Neural progenitor cell (in vitro differentiated cells): ENCODE measurements at places on chromosomes 6 and 20. TPM values are rescaled to one million over a fixed set of nuclear protein-coding genes. Genes with fewer than 3 reads are reported as not detected.

DNA sequence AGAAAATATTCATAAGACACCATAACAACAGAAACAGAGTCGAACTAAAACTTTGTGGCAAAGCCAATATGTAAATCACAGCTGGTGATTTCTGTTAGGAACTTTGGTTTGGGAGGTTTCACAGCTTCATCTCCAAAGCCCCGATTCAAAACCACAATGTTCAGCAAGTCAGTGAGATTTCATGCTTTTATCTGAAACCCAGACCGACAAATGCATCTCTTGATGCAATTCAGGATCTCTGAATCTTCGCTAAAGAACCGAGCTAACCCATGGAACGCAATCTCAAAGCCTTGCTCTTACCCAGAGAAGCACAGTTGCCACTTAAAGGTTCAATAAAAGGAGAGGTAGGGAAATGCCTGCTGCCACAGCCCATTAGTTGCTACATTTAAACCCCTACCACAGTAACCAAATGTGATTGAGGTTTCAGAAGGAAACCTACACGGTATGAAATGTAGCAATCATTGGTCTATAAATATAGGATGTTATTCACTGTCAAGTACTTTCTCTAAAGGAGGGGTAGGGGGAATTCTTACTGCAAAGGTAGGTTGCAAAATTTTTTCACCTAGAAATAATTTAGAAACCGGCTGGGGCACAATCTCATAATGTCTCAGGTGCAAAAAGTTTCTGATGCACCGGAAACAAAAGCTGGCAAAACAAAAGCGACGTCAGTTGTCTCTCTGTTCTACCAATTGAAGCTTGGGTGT lies 381.0 kb upstream of the ARID1B start:
- no peak for DNase-seq

GRCh38 chr6:122652431-122652830 lies 42.2 kb downstream of the PKIB start:
- DNase-seq = no peak

DNA sequence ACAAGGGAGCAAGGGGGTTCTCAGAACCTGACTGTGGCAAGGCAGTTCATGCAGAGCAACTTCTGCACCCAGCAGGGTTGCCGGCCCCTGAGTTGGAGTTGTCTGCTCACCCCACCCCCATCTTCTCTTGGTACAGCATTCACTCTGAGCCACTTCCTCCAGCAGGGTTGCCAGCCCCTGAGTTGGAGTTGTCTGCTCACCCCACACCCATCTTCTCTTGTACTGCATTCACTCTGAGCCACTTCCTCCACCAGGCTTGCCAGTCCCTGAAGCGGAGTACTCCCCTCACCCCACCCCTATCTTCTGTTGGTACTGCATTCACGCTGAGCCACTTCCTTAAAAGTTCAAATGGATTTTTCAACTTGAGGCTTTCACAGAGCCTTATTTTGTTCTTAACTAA lies 79.7 kb upstream of the SYNDIG1 start:
- DNase-seq = no peak

DNA sequence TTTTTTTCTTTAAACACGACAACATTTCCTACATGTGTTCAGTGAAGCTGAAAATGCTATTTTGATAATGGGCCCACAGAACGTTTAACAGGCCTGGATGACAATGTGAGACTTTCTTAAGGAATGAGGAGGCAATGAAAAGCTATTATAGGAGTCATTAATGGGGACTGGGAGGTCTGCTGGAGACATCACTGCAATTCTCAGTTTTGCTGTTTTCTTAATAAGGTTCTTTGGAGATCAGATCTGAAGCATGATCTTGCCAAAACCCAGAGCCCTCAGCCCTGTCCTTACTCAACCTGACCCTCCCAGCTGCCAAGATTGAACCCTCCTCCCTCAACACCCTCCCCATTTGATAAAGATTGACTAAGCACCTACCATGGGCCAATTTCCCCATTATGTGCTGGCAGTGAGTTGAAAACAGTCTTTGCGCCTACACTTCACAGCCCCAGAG lies 353.1 kb downstream of the MAFB start:
- DNase-seq = no peak

DNA sequence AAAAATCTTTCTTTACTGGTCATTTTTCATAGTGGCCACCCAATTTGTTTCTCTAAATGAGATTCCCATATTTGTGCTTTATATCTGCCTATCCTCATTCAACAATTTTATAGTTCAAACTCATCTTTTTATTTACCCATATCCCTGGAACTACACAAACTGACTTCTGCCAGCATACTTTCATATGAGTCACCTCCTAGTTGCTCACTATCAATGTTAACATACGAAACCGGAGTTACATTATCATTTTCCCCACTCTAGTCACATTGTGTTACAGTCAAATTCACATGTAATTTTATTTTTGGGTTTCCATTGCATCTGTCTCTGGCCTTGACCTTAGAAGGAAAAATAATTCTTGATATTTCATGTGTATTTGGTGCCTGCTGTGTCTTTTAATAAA lies 499.4 kb downstream of the MAFB start:
- no peak for DNase-seq

DNA sequence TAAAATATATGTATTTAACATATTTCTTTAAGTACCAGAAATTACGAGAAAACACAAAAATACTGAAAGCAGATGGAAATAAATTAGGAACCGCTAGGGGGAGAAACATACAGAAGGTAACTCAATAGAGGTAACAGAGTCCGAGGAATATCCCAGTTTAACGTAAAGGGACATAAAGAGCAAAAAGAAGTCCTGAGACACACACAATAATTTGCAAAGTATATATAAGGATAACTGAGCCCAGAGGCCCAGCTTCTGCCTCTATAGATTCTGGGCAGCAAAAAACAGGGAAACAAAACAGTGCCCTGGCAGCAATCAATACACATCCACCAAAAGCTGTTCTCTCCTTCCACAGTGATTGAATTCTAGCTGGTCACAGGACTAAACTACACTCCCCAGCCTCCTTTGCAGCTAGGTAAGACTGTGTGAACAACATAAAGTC lies 15.1 kb downstream of the TBC1D32 start:
- peak; percentile 43 for DNase-seq

VIP gene
- total RNA-seq = not detected in 2 replicates

CTAGE9 gene
- not detected in 2 replicates for total RNA-seq
